ENCODE measurements at places on chromosomes 1 and 21.

GRCh38 chr1:43319766-43320165 lies 17.9 kb upstream of the MPL start:
- no peak for DNase-seq

GRCh38 chr1:168110896-168111545 lies 25.7 kb downstream of the GPR161 start:
- no peak for DNase-seq

DNA sequence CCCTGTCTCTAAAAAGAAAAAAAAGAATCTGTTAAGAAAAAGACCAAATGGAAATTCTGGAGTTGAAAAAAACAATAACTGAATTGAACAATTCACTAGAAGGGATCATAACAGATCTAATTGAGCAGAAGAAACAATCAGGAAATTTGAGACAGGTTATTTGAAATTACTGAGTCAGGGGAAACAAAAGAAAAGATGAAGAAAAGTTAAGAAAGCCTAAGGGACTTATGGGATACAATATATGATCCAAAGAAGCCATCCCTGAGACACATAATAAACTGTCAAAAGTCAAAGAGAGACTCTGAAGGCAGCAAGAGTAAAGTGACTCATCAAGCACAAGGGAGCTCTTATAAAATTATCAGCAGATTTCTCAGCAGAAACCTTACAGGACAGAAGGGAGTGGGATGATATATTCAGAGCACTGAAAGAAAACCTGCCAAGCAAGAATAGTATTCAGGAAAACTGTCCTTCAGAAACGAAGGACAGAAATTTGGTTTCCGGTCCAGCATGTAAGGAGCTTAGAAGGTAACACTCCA lies 44.5 kb downstream of the SLC2A1 start:
- no peak for DNase-seq

- no peak for DNase-seq
Measured at GRCh38 chr1:11482198-11482597, 3.2 kb downstream of the DISP3 start.

DNA sequence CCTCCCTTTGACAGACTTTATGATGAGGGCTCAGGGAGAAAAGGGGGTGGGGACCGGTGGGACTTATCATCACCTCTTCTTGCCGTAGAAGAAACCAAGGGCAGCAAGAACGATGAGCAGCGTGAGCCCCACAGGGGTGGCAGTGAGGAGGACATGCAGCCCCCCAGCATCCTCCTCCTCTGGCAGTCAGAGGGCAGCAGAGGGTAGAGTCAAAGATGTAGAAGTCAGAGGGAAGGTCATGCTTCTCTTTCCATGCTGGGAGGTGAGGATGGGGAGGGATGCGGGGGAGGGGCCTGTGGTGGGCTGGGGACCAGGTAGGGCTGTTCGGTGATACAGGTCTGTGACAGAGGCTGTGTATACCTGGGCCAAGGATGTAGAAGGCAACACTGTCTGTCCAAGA lies 14.8 kb downstream of the INSRR start:
- no peak for DNase-seq

DNA sequence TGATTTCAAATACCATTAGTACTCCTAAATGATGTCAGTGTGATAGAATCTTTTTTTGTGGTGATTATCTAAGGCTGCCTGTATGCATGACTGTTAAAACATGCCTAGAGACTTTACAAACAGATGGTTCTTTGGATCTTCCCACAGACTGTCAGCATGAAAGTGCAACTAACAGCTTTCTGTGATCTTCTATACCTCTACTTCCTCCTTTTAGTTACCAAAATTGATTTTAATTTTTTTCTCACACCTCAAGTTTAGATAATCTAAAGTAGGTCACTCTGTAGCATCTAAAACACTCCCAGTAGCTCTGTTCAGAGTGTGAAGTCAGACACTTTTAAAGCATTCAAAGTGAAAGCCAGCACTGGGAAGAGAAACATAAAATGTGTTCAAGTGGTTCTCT lies 534.5 kb downstream of the PTPRC start:
- no peak for DNase-seq

DNA sequence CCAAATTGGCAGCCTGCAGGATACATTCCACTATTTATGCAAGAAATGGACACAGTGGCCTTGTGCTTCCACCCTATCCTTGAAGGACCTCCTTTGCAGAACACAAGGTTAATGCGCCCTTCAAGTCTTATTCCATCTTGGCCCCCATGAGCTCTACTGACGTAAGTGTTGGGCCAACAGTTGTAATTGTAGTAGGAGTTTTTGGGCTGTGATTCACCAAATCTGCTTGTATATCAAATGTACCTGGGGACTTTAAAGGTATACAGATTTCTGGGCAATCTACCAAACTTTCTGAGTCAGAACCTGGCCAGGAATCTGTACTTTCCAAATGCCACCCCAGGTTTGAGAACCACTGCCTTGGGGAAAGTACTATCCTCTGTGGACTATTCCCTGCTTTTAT lies 100.9 kb upstream of the MARK1 start:
- DNase-seq: no peak

GRCh38 chr1:27650171-27650538 lies 15.2 kb upstream of the FGR start:
- no peak for DNase-seq

Data from activated T-helper 1 cell treated with anti-CD3 and anti-CD28 coated beads, Interleukin-2, amount 50 U/mL, for 16 hours (primary cell).